ENCODE measurements at places on chromosomes 12 and 14.

- DNase-seq, result no peak
Measured at GRCh38 chr12:122886851-122887818, 8.8 kb downstream of the VPS37B start.

DNA sequence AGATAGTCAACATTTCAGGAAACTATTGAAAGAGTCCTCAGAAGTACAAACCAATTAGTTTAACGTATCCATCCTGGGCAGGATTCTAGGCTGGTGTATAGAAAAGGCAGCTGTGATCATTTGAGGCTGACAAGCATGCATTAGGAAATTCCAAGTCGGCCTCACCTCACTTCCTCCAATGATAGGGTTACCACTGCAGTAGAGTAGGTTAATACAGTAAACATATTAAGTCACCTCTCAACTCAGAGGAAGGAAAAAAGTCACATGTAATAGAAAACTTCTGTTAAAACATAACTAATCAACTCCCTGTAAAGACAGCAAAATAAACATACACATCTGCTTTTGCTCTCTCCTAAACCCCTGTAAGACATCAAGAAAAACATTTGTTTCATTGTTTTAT is 33.5 kb downstream of the MED13L start:
- DNase-seq, result no peak

- no peak for DNase-seq
Measured at GRCh38 chr14:69937367-69938081, 58.3 kb downstream of the SMOC1 start.

- no peak for DNase-seq
Measured at GRCh38 chr12:114674251-114675047, 9.5 kb downstream of the TBX3 start.

DNA sequence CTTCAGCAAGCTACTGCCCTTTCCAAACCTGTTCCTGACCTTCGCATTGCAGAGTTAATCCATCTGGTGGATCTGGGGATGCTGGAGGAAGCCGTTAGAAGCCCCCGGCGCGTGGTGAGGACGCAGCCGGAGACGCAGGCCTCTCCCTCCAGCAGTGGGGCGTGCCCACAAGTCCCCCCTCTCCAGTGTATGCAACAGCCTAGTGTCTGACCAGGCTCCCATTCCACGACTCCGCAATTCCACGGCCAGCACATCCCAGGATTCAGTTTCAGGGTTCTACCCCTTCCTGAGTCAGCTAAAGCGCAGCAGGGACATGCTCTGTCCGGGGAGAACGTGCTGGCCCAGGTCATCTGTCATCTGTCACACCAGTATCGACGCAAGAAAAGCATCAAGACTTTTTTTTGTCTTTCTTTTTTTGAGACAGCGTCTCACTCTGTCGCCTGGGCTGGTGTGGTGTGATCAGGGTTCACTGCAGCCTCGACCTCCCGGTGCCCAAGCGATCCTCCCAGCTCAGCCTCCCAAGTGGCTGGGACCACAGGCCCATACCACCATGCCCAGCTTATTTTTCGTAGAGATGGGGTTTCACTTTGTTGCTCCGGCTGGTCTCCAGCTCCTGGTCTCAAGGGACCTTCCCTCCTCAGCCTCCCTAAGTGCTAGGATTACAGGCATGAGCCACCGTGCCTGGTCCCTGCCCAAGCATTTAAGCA is 8.0 kb upstream of the DYNC1H1 start:
- DNase-seq, result no peak

- no peak for DNase-seq
Measured at GRCh38 chr12:119363490-119363889, 29.0 kb downstream of the CCDC60 start.

DNA sequence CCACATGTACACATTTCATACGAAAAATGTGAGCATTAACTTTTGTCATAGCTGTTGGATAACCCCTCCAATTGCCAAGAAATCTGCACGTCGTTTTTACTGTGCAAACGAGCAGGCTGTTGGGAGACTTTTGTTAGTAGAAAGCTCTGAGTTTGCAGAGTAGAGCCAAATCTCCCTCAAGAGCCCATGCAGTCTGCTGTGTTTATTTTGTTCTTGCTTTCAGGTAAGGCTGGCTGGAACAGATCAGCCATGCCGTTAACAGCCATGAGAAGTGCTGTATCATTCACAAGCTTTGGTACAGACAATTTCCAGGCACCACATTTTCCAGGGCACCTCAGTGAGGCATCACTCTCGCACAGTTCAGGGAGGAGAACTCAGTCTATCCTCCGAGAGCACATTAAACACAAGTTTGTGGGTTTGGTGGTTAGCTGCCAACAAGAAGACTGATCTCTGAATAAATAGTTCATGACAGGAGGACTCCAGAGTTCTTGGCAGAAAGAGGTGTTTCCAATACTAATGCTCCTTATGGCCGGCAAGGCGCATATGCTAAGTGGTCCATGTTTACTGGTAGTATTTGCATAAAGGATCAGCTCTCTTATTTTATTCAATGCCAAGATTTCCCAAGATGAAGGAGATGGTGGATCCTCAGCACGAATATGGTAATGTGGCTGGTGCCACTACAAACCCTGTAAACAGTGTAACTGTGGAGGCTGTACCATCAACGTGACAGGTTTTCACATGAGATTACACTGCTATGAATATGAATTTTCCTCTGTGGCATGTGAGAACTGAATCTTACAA is 30.3 kb upstream of the PELI2 start:
- DNase-seq, result no peak

GRCh38 chr12:58463051-58463450 is 457.3 kb downstream of the LRIG3 start:
- DNase-seq, result no peak

DNA sequence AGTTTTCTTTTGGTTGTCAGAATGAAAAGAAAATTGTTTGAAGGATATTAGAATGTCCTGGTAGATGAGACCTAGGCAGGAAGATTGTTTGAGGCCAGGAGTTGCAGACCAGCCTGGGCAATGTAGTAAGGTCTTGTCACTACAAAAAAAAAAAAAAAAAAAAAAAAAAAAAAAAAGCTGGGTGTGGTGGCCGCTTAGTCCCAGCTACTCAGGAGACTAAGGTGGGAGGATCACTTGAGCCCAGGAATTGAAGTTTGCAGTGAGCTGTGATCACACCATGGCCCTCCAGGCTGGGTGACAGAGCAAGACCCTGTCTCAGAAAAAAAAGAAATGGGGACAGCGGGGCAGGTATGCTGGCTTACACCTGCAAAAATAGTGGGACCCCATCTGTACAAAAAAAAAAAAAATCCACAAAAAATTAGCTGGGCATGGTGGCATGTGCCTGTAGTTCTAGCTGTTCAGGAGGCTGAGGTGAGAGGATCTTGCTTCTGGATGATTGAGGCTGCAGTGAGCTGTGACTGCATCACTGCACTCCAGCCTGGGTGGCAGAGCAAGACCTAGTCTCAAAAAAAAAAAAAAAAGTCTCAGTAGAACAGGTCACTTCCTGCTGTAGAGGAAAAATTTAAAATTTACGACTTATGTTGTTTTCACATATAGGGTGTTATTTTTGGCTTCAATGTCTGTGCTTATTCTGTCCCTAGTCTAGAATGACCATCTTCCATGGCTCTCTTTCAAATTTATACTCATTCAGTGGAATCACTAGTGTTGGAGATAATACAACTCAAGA is 70.7 kb downstream of the PPHLN1 start:
- DNase-seq, result no peak

DNA sequence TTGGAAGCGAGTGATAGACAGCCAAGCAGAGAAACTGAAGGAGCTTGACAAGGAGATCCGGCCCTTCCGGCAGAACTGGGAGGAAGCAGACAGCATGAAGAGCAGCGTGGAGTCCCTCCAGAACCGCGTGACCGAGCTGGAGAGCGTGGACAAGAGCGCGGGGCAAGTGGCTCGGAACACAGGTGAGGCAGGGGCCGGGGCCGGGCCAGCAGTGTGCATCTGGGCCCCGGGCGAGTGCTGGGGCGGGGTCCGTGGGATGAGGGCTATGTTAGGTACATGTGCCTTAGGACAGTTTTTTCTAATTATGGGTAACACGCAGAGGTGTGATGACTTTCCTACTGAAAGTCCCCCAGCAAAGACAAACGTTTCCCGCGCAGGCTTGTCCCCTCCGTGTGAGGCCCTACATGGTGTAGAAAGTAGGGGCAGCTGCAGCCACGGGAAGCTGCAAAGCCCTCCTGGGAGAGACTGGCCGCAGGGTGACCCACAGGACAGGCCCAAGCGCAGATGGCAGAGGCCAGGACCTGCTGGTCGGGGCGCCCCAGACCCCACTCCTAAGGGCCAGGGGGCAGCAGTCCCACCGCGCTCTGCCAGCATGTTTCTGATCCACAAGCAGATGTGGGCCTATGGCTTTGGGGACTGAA is 19.1 kb upstream of the AMN start:
- peak; percentile 24 for DNase-seq

DNA sequence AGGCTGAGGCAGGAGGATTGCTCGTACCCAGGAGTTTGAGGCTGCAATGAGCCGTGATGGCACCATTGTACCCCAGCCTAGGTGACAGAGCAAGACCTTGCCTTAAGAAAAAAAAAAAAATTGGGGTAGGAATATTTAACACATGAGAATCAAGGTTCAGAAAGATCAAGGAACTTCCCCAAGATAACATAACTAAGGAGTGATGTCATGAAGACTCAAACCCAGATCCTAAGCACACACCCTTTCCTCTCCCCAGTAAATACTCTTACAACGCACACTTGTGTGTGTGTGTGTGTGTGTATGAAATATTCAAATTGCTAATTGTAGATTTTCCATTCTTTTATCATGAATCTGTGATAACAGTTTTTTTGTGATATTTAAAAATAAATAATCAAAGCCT is 90.6 kb upstream of the NUDT4 start:
- no peak for DNase-seq

- no peak for DNase-seq
Measured at GRCh38 chr14:93156693-93157369, 27.9 kb downstream of the MOAP1 start.

All from SK-N-SH (cell line).